ENCODE measurements at places on chromosomes 1 and 21.

- DNase-seq, result peak; percentile 73
Observed at GRCh38 chr1:23184212-23184934, 15.7 kb upstream of the LUZP1 start.

- no peak for DNase-seq
Observed at GRCh38 chr1:6392809-6393399, 663 bp downstream of the ACOT7 start.

- no peak for DNase-seq
Observed at GRCh38 chr21:34670962-34671348, 2.2 kb downstream of the CLIC6 start.

DNA sequence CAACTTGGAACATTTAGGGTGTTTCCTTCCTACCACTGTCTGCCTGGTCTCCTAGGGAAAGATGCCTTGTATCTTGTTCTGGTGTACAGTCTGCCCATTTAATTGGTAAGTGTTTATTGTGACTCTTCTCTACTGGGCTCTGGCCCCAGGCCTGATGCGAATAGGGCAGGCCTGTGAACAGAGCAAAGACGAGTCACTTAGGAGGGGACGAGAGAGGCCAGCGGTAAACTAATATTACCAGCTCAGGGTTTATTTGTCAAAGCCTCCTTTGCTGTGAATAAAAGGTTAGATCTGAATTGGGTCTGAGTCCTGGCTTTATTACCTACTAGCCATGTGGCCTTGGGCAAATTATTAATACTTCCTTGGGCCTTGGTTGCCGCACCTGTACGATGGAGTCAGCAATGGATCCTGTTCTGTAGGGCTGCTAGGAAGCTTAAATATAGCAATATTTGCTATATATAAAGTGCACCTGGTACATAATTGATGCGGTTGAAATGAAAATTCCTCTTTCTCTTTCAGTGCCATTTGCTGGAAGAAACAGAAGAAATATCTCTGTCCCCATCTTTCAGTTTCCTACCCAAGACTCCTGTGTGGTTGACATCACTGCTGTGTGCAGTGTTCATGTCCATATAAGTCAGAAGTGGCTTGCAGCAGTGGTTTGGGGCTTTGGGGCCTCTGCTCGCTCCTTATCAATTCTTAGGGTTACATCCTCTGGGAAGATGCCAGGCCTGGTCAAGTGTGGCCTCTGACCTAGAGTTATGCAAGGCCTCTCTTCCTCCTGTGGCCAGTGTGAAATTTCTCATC, 32.4 kb downstream of the MAPKAPK2 start:
- no peak for DNase-seq

DNA sequence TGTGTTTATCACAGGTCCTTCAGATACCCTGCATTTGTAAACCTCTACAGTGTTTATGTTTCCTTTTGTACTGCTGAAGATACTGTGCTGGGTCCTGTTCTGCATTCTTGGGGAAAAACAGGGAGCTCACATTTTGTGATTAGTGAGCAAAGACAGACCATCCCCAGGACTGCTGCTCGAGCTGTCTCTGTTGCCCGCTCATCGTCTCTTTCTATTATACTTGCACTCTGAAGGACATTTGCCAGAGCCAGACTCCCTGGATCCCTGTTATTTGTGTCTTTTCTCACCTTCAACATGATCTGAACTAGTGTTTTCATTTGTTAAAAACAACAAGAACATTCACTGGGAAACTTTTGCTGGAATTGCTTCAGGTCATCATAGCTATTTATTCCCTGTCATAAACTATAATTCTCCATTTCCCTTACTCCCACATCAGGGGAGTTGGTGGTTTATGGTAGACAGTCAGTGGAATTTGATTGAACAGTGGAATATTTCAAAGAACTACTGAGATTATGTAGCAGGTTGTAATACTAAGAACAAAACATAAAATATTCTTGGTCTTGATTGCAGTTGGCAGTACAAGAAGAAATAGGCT, 53.0 kb downstream of the PRRX1 start:
- no peak for DNase-seq

DNA sequence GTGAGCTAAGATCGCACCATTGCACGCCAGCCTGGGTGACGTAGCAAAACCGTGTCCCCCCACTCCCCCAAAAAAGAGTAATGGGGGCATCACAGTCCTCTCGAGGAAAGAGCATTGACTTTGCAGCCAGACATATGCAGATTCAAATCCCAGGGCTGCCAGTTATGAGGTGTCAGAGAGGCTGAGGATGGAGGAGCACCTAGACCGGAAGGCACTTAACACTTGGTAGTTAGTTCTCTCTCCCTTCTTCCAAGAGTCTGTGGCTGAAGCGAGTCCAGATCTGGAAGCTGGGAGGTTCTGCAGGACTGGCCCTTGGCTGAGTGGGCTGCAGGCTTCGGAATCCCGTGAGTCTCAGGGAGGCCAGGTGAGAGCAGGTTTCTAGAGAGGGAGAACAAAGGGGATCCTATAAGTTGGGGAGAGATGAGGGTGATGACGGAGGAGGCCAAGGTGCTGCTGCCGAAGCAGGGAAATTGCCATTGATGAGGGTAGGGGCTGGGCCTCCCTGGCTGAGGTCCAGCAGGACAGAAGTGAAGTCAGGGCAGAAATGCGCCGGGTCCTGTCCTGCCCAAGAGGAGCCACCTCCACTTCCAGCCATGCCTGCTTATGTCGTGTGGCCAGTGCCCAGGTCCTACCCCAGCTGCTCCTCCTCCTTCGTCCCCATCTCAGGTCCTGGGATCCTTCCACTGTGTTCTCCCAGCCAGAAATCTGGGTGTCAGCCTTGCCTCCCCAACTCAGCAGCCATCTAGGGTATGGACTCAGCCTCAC, 13.3 kb upstream of the SPOCD1 start:
- no peak for DNase-seq

GRCh38 chr1:214638459-214638807, 35.4 kb downstream of the CENPF start:
- DNase-seq, result no peak

GRCh38 chr1:31444725-31445448, 31.9 kb downstream of the SERINC2 start:
- DNase-seq, result no peak

- DNase-seq, result no peak
Observed at GRCh38 chr1:215501496-215501895, 65.6 kb upstream of the KCTD3 start.

- DNase-seq, result no peak
Observed at GRCh38 chr1:63794939-63795378, 21.1 kb downstream of the ROR1 start.

GRCh38 chr1:148263128-148263905, 111.2 kb upstream of the NBPF11 start:
- peak; percentile 73 for DNase-seq

DNA sequence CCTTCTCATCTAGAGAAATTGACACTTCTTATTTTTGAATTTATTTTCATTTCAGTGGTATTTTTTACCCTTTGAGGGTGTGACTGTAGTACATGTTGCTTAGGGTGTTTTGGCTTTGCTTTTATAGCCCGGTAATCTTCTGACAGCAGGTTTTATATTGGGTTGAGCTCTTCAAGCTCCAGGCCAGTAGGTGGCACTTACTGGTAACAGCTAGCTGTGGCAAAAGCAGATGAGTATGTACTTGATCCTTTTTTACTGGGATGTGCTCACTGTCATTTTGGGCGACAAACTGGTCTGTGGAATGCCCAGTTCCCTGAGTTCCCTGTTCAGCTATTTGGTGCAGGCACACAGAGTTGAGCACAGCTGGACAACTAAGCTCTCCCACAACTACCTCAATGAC, 916.2 kb upstream of the B3GALT2 start:
- no peak for DNase-seq

- DNase-seq, result no peak
Observed at GRCh38 chr1:45103534-45103933, 91.5 kb downstream of the UROD start.

- DNase-seq, result no peak
Observed at GRCh38 chr21:35582731-35583130, 477.6 kb downstream of the SETD4 start.

DNA sequence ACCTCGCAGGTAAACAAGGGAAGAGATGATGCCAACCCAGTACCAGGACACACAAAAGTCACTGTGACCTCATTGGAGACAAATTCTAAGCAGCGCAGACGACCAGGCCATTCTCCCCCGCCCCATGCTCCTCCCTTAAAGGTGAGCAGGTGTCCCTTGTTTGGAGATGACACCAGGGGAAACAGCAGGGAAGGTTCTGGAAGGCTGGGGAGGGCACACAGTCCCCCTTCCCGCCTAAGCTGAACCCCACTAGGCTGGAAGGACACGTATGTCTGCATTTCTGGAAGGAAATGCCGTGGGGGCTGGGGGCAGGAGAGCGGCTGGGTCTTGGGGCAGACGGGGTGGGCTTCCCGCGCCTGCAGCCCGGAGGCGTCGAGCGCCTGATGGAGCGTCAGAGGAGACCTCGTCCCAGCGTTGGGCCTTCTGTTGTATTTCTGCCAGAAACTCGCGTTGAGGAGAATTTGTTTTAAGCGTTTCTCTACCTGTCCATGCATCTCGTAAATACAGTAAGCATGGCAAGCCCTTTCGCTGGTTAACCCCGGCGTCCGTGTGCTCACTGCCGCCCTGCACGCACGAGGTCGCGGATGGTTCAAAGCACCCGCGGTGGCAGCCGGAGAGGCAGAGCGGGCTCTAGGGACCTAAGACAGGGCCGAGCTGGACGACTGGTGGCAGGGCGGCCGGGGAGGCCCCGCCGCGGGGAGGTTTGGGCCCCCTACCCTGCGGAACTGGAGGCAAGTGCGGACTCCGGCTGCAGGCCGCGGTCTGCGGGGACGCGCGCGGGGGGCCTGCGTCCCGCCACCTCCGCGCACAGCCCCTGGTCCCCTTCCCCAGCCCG, 1.2 kb upstream of the LHX4 start:
- DNase-seq, result no peak

DNA sequence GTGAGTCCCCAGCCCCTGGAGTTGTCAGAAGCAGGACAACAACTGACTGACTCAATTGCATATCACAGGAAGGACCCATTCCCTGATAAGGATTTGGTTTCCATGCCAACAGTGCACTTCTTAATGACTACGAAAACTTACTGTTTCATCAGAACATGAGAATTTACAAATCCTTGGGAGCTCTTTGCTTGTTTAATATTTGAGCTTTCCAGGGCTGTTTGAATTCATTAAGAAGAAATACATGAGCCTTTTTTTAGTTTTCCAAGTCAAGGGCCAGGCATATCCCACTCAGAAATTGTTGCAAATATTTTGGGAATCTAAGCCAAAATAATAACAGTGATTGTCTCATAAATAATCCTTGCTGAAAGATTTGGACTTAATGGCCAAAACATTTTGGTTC, 27.2 kb upstream of the COL24A1 start:
- no peak for DNase-seq

DNA sequence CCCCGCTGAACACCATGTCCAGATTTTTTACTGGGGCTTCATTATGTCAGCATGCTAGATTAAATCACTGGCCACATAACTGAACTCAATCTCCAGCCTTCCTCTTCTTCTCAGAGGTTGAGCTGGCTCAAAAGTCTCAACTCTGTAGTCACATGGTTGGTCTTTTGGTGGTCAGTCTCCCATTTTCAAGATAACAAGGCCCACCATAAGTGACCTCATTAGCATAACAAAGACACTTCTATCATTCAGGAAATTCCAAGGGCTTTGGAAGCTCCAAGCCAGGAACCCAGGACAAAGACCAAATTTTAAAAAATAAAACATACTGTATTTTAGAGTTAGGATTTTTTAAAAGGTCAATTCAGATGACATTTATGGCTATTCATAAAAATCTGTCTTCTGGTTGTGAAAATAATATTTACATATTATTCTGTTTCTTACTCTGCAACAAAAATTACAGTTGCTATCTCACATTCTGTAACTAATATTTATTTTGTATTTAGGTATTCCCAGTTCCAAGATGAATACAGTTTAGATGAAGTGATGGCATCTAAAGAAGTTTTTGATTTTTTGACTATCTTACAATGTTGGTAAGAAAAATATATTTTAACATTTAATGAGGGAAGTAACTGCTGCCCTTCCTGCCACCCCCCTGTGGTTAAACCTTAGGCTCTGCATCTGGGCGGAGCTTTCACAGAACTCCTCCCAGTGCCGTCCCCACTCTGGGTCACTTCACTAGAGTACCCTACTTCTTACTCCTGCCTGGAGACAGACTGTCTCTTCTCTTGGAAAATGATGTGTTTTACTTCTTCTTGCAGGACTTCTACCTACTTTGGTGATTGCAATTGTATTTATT, 49.3 kb downstream of the SCP2 start:
- no peak for DNase-seq

GRCh38 chr1:16442265-16442664, 1.7 kb downstream of the NECAP2 start:
- no peak for DNase-seq

- no peak for DNase-seq
Observed at GRCh38 chr1:26956321-26956720, 3.9 kb downstream of the KDF1 start.

GRCh38 chr1:159054427-159054826, 22.1 kb downstream of the AIM2 start:
- no peak for DNase-seq

- DNase-seq, result no peak
Observed at GRCh38 chr1:93000751-93001175, 39.5 kb upstream of the DIPK1A start.

DNA sequence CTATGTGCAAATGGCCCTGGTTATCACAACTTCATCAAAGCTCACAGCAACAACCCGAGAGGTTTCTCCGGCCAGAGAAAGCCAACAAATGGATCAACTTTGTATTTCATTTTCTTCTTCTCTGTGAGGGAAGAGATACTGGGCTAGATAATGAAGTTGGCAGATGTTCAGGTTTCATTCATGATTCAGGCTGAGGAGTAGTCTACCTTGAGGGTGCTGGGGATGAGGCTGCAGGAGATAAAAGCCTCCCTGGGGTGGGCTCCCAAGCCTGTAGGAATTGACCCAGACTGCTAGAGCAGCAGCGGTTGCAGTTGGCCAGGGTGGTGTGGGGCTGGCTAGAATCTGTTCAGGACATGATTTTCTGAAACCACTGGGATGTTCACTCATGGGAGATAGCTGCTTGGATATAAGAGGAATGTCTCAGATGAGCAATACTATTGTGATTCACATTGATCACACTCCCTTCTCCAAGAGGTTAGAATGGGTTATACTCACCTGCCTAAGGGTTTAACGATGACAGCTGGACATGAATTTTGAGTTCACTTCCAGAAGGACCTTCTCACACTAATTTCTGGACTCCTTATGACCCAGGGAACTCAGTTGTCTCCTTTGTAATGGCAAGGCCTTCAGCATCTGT, 64.0 kb downstream of the SYT6 start:
- no peak for DNase-seq

- no peak for DNase-seq
Observed at GRCh38 chr1:67747671-67748546, 62.9 kb downstream of the GADD45A start.

GRCh38 chr1:66445492-66446181, 88.3 kb upstream of the SGIP1 start:
- no peak for DNase-seq

All from naive thymus-derived CD8-positive, alpha-beta T cell (primary cell).